ENCODE measurements at places on chromosomes 6 and 20. TPM values are rescaled to one million over a fixed set of nuclear protein-coding genes. Genes with fewer than 3 reads are reported as not detected.

- DNase-seq: no peak
These were observed 92.1 kb downstream of the RIN2 start for GRCh38 chr20:19850198-19850533.

The RTEL1 gene
- total RNA-seq: 23.8 TPM

- no peak for DNase-seq
These were observed 159.3 kb upstream of the JARID2 start for GRCh38 chr6:15086348-15087158.

GRCh38 chr6:82196161-82196560 lies 51.4 kb downstream of the IBTK start:
- no peak for DNase-seq

DNA sequence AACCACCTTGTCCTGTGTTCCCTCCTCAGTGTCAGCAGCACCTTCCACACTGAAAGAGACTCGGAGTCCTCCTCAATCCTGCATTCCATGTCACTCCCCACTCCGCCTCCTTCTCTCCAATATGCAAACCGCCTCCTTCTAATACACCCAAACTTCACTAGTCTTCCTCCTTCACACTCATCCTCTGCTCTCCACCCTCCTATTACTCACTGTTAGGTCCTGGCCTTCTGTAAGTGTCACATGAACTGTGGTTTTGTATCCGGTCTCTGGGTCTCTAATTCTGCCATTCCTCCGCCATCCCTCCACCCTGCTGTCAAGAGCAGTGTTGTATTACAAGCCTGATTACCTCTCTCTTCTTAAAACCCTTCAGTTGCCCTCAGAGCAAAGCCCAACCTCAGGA lies 200.5 kb upstream of the CDYL start:
- DNase-seq: no peak

The MEI4 gene
- total RNA-seq: not detected

The CCN5 gene
- total RNA-seq: 42.3 TPM

The KIF13A gene
- 55.2 TPM for total RNA-seq

The LY6G6C gene
- not detected for total RNA-seq

The CST1 gene
- not detected for total RNA-seq

DNA sequence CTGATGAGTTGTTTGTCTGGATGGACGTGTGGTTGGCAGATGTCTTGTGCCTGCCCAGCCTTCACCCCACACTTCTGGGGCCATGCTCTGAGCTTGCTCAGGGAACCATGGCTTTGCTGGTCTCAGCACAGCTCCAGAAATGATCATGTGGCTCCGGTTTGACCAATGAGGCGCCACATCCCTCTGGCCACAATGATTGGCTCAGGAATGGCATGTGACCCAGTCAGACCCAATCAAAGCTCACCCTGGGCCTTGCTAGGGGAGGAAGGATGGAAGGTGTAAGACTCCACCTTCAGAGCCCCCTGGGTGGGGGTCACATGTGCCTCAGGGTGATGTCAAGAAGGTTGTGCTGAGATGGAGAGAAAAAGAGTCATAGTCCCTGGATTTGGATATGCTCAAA lies 281.6 kb upstream of the SULF2 start:
- no peak for DNase-seq

GRCh38 chr6:144066741-144067484 lies 28.5 kb downstream of the SF3B5 start:
- no peak for DNase-seq

The NAPB gene
- total RNA-seq: 11.0 TPM

The ID4 gene
- 27.8 TPM for total RNA-seq

The CLIC5 gene
- total RNA-seq: 134 TPM

GRCh38 chr6:17470202-17470937 lies 77.0 kb downstream of the CAP2 start:
- DNase-seq: no peak

The CST11 gene
- not detected for total RNA-seq

GRCh38 chr6:129297592-129297991 lies 412.4 kb downstream of the ARHGAP18 start:
- DNase-seq: no peak

DNA sequence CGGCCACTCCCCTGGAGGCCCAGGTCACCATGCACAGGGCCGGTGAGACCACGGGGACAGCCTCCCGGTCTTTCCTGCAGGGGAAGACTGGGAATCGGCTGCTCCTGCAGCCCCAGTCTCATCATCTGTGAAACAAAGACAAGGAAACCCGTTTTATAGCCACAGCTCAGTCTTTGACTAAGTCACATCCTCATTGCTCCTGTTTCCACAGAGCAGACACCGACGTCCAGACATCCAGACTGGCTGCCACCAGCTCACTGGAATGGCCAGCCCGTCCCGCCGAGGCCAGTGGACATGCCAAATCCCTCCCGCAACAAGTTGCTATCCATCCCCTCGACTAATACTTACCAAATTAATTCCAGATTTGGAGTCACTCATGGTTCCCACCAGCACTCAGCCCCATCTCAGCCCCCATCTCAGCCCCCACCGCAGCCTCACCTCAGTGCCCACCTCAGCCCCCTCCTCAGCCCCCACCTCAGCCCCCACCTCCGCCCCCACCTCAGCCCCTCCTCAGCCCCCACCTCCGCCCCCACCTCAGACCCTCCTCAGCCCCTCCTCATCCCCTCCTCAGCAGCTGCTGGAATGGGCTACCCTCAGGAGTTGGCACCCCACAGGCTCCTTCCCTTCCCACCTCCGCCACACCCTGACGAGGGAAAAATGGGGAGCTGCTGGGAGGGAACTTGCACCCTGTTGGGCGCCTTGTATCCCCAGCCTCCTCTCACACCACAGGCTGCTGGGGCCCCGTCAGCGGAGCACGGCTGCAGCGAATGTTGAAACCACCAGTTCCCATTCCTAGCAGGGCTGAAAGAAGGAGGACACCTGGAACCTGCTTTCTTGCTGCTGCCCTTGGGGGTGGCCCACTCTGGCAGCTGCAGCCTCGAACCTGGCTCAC lies 48.7 kb downstream of the YTHDF1 start:
- DNase-seq: no peak

DNA sequence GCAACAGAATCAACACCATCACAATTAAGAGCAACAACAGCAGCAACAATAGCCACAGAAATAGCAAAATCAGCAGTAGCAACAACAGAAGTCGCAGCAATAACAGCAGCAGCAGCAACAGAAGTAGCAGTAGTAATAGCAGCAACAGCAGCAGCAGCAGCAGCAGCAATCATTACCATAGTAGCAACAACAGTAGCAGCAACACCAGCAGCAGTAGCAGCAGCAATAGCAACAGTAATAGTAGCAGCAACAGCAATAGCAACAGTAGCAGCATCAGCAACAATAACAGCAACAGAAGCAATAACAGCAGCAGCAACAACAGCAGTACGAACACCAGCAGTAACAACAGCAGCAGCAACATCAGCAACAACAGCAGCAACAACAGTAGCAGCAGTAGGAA lies 39.8 kb downstream of the SLC22A2 start:
- DNase-seq: no peak

GRCh38 chr6:79543411-79543810 lies 6.2 kb upstream of the LCA5 start:
- no peak for DNase-seq

- DNase-seq: no peak
These were observed 636 bp upstream of the SSR1 start for GRCh38 chr6:7313505-7314165.

Data from lower lobe of right lung (tissue), 2 donors.